ENCODE measurements at places on chromosomes 7 and 10.

- DNase-seq = no peak
These were observed 46.7 kb downstream of the ZFAND4 start for GRCh38 chr10:45625879-45626278.

DNA sequence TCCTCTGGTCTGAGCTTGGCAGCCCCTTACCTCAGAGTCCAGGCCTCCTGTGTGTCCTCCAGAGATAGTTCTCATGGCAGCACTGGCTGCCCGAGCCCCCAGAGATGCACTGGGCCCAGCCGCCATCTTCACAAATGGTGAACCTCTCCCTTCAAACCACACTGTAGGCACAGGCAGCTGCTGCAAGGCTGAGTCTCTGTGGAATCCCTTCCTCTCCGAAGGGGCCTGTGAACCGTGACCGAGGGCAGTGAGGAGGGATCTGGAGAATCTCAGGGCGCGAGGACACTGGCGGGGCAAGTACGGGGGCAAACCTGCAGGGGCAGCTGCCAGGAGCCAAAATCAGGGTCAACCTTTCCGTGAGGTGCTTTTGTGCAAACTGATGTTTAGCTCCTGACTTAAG, 69.5 kb upstream of the CFAP46 start:
- DNase-seq = no peak

GRCh38 chr10:22912763-22913384, 15.0 kb upstream of the ARMC3 start:
- no peak for DNase-seq

DNA sequence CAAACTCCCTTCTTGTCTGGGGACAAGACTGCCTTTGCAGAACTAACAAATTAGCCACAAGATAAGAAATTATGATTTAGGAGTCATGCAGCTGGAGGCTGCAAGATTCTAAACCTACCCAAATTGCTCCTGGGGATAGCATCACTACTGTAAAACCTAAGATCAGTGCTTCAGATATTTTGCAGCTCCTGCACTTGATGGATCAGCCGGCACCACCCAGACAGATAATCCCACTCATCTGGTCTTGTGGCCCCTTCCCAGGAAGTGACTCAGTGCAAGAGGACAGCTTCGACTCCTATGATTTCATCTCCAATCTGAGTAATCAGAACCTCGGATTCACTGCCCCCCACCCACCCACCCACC, 181.9 kb downstream of the AKR1D1 start:
- DNase-seq = no peak

DNA sequence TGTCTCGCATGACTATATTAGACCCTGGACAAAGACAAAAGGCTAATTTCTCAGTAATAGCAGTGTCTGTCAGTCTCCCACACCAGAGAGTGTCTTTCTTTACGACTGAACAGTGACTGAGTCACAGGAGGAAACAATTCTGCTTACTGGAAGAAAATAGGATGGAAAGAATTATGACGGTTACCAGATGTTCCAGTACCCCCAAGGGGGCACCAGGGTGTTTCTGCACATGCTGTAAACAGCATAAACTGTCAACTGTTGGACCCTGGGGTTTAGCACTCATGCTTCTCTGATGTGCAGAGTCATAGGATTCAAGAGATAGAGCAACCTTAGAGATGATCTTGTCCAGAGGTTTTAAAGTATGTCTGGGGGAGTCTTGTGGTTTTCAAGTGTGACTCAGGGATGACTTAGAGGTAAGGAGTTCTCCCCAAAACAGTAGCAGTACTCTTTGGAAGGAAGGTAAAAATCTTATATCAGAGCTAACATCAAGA, 291.7 kb downstream of the THSD7A start:
- DNase-seq = no peak

DNA sequence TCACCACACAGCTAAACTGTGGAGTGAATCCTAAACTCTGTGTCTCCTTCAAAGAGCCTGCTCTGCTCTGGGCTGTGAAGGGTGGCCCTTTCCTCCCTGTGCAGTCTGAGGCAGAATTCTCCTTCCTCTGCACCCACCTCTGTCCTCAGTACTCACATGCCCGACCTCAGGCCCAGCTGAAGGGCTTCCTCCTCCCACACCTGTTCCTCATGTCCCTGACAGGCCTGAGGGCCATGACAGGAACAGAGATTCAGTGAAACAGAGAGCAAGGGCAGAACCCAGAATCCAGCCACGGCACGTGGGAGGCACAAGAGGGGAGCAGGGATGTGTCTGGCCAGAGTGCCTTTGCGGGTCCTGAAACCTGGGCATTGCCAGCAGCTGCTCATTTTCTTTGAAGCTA, 13.9 kb downstream of the CREB3L2 start:
- no peak for DNase-seq

GRCh38 chr7:33035776-33036175, 26.8 kb downstream of the NT5C3A start:
- no peak for DNase-seq

DNA sequence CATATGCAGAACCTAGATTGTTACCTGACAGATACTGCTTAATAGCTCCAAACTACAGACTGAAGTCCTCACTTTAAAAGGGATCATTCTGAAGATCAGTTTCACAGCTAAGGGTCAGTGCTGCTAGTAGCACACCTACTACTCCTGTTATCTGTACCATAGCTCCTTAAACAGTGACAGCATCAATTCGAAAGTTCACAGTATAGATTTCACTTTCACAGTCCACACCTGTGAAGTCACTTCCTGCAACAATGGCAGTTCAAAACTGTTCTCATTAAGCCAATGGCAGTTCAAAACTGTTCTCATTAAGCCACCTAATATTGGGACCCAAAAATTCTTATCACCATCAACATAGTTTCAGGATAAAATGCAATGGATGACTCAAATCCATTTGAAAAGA, 10.7 kb upstream of the FHIP2A start:
- DNase-seq = no peak

GRCh38 chr7:140983802-140984201, 30.9 kb downstream of the MRPS33 start:
- no peak for DNase-seq

DNA sequence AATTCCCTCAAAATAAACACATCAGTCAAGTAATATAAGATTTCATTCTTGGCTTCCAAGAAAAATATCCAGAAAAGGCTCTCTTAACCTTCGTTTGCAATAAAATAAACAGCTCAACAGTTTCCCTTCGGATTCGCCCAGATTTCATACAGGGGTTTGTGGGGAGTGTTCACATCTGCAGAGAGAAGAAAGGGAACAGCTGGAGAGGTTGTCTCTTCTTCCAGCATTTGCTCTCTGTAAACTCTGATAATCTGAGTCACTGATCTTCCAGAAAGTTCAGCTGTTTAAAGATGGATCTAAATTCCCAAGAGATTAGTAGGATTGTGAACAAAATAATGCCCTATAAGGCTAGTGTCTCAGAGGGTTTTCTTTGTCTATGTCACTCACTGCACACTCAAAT, 277.9 kb downstream of the HPSE2 start:
- DNase-seq = no peak

DNA sequence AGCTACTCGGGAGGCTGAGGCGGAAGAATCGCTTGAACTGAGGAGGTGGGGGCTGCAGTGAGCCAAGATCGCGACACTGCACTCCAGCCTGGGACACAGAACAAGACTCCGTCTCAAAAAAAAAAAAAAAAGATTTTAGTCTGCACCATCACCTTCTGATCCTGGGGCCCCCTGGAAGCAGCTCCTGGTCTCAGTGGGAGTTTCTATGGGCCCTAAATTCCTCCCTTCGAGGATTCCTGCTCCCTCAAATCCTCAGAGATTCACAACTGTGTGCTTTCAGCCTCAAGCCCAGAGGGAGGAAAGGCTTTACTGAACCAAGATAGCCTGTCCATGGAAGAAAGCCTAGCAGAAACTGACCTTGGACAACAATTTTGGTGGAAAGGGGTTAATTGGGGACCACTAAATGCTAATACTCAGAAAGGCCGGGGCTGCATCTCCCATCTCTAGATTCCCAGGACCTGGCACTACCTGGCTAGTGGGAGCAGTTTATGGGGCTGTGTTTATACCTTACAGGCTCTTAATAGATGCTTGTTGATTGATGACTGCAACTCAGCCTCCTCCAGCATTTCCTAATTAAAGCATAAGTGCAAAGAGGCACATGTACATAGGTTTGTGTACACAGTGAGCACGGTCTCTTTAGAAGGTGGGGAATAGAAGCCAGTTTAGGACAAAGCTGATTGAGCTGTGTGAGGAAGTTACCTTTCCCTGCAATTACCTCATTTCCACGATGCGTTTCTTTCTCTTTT, 9.2 kb upstream of the FGFR2 start:
- DNase-seq = no peak
